ENCODE measurements at places on chromosomes 12 and 14. TPM values are rescaled to one million over a fixed set of nuclear protein-coding genes. Genes with fewer than 3 reads are reported as not detected.

DNA sequence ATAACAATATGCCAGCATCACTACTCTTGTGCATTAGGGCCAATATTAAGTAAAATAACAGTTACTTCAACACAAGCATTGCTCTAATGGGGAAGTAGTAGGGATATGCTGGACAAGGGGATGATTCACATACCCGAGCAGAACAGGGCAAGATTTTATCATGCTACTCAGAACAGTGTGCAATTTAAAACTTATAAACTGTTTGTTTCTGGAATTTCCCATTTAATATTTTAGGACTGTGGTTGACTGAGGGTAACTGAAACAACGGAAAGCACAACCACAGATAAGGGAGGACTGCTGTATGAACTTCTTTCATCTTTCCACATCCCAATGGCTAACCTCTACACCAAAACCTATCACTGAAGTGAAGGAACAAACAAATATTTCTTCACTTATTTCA, 36.8 kb downstream of the SARNP start:
- no peak for ATAC-seq

DNA sequence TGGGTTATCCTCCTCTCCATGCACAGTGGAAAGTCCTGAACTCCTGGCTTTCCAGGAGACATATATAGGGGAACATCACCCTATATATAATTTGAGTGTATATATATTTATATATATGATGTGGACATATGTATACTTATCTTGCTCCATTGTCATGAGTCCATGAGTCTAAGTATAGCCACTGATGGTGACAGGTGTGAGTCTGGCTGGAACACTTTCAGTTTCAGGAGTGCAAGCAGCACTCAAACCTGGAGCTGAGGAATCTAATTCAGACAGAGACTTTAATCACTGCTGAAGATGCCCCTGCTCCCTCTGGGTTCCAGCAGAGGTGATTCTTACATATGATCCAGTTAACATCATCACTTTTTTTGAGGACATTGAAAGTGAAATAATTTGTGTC, 4.4 kb downstream of the SSTR1 start:
- ATAC-seq = no peak

DNA sequence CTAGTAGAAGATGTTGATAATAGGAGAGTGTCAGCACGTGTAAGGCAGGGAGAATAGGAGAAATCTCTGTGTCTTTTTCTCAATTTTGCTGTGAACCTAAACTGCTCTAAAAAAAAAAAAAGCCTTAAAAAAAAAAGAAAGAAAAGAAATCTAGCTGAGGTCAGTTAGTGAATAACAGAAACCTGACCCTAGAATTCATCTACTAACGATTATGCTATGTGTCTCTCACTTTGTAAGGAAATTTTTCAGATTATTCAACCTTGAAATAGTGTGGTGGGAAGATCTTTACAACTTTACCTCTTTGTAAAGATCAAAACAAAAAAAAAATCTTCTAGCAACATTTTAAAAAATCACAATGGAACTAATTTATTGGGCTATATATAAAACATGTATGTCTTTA, 995.7 kb downstream of the GALC start:
- ATAC-seq = no peak

- no peak for ATAC-seq
Measured at GRCh38 chr12:13027032-13027431, 17.1 kb upstream of the FAM234B start.

GRCh38 chr12:65681226-65681625, 143.1 kb upstream of the HMGA2 start:
- no peak for ATAC-seq

DNA sequence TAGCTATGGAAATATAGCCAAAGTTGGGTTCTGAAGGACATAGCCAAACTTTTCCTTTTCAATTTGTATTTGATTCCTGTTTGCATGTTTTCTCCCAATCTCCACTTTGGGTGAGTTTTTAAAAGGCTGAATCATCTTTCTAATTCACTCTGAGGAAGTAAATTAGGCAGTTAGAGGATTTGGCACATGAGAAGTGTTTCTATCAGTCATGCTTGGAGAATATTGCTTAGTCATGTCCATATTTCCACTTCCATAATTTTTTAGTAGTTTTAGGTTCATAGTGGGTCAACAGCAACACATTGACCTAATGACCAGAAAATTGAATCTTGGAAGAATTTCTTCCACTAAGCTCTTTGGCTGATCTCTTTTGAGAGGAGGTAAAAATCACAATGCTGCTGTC, 21.8 kb downstream of the IRAK3 start:
- ATAC-seq = no peak

DNA sequence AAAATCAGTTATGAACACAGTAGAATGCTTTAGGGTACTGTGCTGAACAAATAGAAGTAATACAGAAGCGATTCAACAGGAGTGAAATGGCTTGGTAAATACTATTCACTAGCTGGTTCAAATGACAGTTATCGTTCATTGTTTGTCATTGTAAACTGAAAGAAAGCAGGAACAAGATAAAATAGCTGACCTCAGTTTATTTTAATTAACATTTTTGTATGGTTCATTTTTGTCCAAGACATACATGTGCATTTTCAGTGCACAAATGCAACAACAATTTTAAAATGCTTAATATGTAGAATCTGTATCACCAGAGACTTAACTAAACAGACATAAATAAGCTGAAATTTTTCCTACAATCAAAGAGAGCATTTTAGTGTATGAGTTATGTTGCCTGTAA, 49.9 kb downstream of the ALX1 start:
- no peak for ATAC-seq

- ATAC-seq = no peak
Measured at GRCh38 chr12:107493666-107494065, 191.9 kb upstream of the PWP1 start.

- ATAC-seq = no peak
Measured at GRCh38 chr14:25464078-25464477, 414.1 kb upstream of the STXBP6 start.

- ATAC-seq = no peak
Measured at GRCh38 chr14:49526101-49526500, 60.1 kb downstream of the RPS29 start.

GRCh38 chr14:54590481-54590880, 23.6 kb downstream of the SAMD4A start:
- ATAC-seq = no peak

- ATAC-seq = no peak
Measured at GRCh38 chr12:52132754-52133161, 53.3 kb downstream of the SMIM41 start.

GRCh38 chr12:48075832-48076231, 30.0 kb downstream of the SENP1 start:
- no peak for ATAC-seq

DNA sequence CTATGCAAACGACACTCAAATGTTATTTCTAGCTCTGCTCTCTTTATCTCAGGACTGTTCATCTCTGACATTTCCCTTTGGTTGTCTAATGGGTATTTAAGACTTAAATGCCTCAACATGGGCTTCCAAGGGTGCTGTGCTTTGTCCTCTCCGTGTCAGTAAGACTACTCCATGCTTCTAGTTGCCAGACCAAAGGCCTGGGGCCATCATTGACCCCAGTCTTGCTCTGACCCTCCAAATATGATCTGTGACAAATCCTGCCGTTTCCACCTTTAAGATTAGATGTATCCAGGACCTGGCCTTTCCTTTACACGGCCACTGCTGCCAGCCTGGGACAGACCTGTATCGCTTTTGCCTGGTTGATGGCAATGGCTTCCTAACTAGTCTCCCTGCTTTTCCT, 126.3 kb upstream of the DYRK2 start:
- ATAC-seq = no peak

DNA sequence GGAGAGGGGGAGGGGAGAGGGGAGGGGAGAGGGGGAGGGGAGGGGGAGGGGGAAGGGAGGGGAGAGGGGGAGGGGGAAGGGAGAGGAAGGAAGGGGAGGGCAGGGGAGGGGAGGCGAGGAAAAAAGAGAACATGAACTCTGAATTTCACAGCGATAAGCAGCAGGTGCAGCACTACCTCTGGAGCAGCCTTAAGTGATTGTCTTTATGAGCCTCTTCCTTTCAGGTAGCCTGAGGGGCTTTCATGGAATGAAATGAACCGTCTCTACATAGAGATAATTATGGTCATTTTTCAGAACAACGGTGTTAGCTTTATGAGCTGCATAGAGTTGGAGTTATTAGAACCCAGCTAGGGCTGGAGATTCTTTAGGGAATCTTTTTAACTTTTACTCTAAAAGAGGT, 18.1 kb upstream of the PTCSC3 start:
- ATAC-seq = no peak

- peak; percentile 78 for ATAC-seq
Measured at GRCh38 chr14:56514663-56515371, 64.8 kb upstream of the TMEM260 start.

- ATAC-seq = no peak
Measured at GRCh38 chr12:92665496-92665895, 37.3 kb upstream of the PLEKHG7 start.

DNA sequence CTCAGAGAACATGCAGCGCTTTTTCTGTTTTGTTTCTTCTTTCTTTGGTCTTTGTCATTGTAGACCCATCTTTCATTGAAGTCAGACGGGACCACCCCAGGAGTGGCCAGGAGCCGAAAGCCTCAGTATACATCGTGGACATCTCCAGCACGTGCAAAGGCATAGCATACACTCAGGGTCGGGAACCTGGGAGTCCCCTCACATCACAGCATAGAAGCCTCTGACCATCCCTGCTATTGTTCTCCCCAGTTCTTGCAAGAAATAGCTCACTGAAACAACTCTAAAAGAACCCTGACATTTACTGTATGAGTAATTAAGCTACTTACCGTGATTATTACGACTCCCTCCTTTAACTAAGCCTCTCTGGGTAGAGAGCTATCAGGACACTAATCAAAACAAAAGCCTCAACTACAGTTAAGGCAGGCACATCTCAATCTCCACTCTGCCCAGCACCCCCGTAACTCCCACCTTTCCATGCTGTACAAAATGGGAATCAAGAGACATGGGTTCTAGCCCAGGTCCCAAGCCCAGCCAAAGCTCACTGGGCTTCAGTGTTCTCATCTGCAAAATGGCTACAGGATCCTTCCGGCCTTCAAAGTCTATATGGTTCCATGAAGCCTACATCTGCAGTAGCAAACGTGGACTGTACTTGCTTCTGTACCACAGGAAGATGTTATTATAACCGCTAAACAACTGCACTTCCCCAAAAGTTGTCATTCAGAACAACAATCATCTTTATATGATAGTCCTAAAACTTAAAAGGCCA, 6.7 kb downstream of the CCDC88C start:
- ATAC-seq = peak; percentile 43

DNA sequence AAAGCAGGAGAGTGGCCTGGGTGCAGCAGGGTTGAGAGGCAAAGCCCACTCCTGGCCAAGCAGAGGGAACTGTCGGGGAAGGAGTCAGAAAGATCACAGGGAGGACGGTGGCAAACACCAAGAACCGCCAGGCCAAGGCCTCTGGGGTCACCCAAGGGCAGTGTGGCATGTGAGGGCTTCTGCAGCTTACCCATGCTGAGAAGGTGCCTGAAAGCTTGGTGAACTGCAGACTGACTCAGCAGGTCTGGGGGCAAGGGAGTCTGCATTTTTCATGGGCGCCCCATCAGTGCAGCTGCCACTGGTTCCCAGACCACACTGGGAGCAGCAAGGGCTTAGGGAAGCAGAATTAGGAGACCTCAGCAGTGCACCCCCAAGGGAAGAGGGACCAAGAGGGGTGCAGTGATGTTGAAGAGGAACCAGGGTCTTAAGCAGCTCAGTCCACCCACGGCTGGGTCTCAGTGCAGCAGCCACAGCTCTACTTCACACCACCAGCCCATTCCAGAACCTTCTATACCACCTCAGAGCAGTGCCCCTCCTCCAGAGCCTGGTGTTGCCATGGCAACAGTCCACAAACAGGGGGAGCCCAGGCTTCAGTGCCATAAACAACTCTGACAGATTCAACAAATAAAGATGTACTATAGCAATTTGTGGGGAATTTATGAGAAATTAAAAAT, 59.4 kb downstream of the ITPK1 start:
- ATAC-seq = peak; percentile 81

GRCh38 chr14:23033801-23034497, 751 bp downstream of the PSMB5 start:
- ATAC-seq = no peak

DNA sequence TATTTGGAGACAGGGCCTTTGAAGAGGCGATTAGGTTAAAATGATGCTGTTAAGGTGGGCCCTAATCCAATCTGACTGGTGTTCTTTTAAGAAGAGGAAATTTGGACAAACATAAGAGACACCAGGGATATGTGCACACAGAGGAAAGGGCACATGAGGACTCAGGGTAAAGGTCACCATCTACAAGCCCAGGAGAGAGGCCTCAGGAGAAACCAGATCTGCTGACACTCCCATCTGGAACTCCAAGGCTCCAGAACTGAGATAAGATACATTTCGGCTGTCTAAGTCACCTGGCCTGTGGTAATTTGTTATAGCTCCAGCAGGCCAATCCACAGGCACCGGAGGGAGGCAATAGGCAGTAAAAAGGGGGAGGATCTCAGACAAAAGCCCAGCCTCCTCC, 48.6 kb downstream of the KICS2 start:
- no peak for ATAC-seq

- ATAC-seq = no peak
Measured at GRCh38 chr12:14883686-14884085, 2.0 kb downstream of the MGP start.

DNA sequence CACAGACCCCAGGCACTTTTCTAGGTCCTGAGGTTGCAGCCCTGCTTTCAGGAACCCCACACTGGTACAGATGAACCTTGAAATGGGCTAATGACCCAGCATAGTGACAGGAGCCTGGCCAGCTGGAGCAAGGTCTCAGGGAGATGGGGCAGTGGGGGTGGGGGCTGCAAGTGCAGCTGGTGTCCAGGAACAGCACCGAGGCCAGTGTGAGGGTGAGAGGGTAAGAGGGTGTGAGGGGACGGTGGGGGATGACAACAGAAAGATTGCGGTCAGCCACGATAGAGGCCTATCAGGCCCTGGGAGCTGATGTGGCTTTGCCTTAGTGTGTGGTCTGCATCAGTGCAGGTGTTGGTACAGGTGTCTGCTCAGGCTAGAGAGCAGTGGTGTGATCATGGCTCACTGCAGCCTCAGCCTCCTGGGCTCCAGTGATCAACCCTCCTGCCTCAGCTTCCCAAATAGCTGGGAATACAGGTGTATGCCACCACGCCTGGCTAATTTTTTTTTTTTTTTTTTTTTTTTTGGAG, 59.7 kb downstream of the EP400 start:
- no peak for ATAC-seq

Gene OR6C2
- total RNA-seq = 0.19 TPM

Gene STYK1
- not detected for total RNA-seq

Gene HSPB8
- total RNA-seq = 5.8 TPM

Gene RAB2B
- total RNA-seq = 40.2 TPM

Gene KCNC2
- 4.5 TPM for total RNA-seq

Gene PRKAB1
- total RNA-seq = 17.1 TPM

Measured in motor neuron (in vitro differentiated cells).